Cerebellum (tissue), 4 donors: ENCODE measurements at places on chromosomes 16 and 17. TPM values are rescaled to one million over a fixed set of nuclear protein-coding genes. Genes with fewer than 3 reads are reported as not detected.

Gene TLCD3B
- 15.6 TPM for total RNA-seq

Gene KRT33B
- not detected for total RNA-seq

Gene CFAP97D1
- total RNA-seq = not detected

Gene C16orf96
- 0.18 TPM for total RNA-seq

Gene PDE6G
- total RNA-seq = not detected

Gene HS3ST3A1
- total RNA-seq = 2.0 TPM

Gene KIF19
- total RNA-seq = 1.1 TPM

Gene KPNB1
- total RNA-seq = 122 TPM

Gene ATP1B2
- 12.8 TPM for total RNA-seq
